ENCODE measurements at places on chromosomes 4 and X.

DNA sequence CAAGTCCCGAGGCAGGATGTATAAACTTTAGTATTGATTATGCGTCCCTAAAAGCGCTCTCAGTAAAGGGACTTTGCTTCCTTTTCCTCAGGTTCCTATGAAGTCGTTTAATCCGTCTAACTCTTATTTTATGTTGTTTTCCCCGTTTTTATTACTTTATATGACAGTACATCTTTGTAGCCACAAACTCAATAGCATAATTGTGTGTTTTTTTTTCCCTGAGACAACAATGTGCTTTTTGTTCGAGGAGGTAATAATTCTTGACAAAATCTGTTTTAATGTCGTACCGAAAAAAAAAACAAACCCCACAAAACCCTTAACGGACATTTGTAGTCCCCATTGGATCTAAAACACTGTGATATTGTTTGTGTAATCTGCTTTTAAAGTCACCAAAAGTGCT lies 17.9 kb upstream of the PPP2R3B start:
- no peak for DNase-seq

DNA sequence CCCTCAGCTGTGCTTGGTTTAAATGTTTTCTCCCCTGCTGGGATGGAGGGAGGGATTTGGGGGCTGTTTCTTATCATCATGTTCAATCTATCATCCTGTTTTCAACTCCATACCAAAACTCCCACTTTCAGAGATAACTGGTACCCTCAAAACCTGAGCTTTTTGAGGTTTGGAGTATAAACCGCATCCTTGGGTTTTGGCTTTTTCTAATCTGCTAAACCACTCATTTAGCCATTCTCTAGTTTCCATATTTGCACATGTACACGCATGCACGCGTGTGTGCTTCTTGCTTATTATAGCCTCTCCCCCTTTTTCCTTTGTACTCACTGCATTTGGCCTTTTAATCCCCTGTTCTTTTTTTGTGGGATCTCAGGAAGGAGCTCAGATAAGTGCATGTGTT lies 116.7 kb upstream of the TEX13D start:
- no peak for DNase-seq

DNA sequence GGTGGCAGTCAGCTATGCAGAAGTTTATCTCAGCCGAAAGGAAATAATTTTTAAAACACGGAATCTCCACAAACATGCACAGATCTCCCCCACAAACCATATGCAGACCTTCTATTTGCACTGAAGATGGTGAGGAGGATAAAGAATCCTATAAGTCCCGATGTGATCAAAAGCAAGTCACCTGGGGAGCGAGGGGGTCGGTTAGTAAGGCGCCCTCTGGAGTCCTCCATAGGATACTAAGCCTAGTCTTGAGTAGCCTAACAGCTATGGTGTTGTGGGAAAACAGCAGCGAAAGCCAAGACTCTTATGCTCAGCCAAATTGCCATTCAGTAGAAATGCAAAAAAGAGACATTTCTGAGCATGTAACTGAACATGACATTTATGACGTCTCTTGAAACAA lies 210.9 kb downstream of the FRMPD4 start:
- no peak for DNase-seq

DNA sequence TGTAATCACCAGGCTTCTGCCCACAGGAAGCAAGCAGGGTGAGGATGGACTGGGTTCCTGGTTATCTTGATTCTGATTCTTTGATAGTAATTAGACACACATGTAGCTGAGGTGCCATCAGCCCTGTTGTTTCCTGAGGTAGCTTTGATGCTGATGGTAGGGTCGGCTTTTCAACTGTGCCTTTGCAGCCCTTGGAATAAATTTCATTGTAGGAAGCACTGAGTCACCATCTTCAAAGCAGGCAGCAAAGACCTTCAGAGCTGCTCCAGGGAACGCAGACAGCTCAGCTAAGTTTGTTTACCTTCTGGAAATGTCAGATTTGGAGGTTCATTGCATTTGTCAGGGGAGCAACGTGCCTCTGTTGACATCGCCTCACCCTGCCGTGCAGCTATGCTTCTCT lies 135.4 kb downstream of the ASMT start:
- DNase-seq = no peak

- no peak for DNase-seq
Measured at GRCh38 chr4:120843849-120844527, 78.5 kb downstream of the PRDM5 start.

DNA sequence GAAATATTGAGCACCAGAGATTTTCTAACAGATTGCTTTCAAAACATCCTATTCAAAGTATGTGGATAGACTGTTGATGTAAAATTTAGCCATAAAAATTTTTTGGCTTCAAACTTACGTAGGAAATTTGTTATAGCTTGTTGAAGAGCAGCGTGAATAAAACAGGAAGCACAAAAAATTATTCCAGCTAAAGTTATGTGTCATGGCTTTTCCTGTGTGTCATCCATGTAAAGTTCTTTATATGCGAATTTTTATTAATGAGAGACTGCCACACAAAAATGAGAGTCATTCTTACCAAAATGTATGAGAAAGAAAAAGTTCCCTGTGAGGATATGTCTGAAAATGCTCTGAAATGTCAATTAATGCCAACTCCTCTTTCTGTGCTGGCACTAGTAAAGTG lies 19.5 kb downstream of the EPGN start:
- DNase-seq = no peak

GRCh38 chr4:19698961-19699360 lies 552.7 kb upstream of the SLIT2 start:
- no peak for DNase-seq

- no peak for DNase-seq
Measured at GRCh38 chrX:111268506-111268905, 1.8 kb downstream of the CAPN6 start.

GRCh38 chr4:187232196-187232595 lies 508.5 kb upstream of the FAT1 start:
- no peak for DNase-seq

GRCh38 chr4:171676555-171677215 lies 136.5 kb upstream of the GALNTL6 start:
- no peak for DNase-seq
